Stimulated activated CD4-positive, alpha-beta T cell treated with anti-CD3 and anti-CD28 coated beads, Interleukin-15, amount 100 ng/mL, for 1 hour (primary cell): ENCODE measurements at places on chromosomes 7 and 10.

- DNase-seq = no peak
These were observed 882 bp upstream of the GAL3ST4 start for GRCh38 chr7:100169147-100169850.

- DNase-seq = no peak
These were observed 52.6 kb downstream of the ITGB1 start for GRCh38 chr10:32905466-32905865.

GRCh38 chr7:135414850-135415439 is 95.0 kb downstream of the CNOT4 start:
- no peak for DNase-seq

DNA sequence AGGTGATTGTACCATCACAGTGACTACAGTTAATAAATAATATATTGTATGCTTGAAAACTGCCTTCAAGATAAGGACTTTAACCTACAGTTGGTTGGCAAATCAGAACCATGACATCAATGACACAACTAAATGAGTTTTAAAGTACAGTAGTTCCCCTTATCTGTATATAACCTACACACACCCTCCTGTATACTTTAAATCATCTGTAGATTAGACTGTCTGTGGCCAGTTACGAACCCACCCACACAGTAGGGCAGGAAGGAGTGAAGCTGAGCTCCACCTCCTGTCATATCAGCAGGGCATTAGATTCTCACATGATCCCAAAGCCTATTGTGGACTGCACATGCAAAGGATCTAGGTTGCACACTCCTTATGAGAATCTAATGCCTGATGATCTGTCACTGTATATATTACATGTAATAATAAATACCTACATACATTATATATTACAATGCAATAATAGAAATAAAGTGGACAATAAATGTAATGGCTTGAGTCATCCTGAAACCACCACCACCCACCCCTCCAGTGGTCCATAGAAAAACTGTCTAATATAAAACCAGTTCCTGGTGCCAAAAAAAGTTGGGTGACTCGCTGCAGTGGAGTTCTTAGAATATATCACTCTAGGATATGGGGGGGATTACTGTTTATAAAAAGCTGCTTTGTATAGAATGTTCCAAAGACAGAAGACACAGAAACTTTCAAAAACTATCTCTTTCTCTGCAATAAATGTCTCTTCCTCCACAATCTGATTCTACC is 5.6 kb downstream of the TPK1 start:
- no peak for DNase-seq

- no peak for DNase-seq
These were observed 25.6 kb downstream of the TAS2R41 start for GRCh38 chr7:143503261-143503660.

GRCh38 chr7:130831817-130832481 is 97.9 kb upstream of the KLF14 start:
- DNase-seq = no peak

- no peak for DNase-seq
These were observed 199.8 kb downstream of the MAD1L1 start for GRCh38 chr7:2032876-2033407.

DNA sequence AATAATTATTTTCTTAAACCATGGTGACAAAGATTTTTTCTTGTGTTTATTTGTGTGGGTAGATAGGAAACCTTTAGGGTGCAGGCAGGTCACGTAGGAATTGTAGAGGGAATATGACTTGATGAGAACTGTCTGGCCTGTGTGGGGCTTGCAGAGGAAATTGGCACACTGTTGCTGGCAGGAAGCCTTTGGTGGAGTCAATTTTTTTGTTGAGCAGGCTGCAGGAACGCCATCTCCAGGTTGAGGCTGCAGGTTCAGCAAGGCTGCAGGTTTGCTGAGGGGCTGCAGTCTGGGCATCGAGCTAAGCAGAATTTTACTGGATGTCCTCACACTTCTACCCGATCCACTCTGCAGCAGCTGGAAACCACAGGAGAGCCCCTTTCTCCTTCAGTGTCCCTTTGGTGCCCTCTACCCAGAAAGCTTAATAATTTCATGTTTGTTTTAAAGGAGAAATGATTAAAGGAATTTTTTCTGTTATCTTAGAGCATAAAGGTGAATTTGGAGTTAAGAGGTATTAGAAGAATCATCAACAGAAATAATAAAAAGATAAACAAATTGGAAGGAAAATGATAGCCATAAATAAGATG is 37.0 kb downstream of the TBC1D12 start:
- DNase-seq = no peak

DNA sequence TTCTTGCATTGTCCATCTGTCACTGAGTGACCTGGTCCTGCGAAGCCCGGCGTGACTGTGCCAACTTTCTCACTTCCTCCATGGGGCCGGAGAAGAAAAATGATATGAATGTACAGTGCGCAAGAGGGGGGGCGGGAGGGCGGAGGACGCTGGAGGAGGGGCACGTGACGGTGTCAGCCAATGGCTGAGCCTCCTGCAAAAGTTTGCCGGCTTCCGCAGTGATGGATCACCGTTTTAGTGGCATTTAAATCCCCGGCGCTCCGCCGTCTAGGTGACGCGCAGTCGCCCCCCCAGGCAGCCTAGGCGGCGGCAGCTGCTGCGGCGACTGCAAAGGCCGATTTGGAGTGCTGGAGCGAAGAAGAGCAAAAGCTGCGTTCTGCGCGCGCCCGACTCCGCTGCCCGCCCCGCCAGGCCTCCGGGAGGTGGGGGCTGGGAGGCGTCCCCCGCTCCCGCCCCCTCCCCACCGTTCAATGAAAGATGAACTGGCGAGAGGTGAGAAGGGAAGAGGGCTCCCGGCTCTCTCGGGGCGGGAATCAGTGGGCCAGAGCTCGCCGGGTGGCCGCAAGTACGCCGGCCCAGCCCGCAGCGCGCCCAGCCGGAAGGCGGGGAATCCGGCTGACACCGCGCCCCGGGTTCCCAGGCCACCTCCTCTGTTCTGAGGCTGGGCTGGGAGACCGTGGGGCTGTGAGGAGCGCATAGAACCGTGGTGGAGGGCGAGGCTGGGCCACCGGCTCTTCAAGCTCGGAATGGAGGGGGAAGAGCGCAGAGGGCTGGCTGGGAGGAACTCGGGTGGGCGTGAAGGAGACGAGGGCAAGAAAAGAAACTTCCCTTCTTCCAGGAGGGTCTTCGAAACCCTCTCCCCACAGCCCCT is at the start of gene HOXA1:
Gene HOXA1 (minus strand): TSS at position 104 of the 871 bp plus-strand sequence. CDS start 88 bp downstream, at position 16.
- DNase-seq = peak; percentile 30

- no peak for DNase-seq
These were observed 35.2 kb upstream of the PLEKHS1 start for GRCh38 chr10:113716109-113716910.

- no peak for DNase-seq
These were observed 128.6 kb downstream of the CCNY start for GRCh38 chr10:35464825-35465456.

GRCh38 chr10:126502441-126502840 is 114.2 kb upstream of the ADAM12 start:
- no peak for DNase-seq

DNA sequence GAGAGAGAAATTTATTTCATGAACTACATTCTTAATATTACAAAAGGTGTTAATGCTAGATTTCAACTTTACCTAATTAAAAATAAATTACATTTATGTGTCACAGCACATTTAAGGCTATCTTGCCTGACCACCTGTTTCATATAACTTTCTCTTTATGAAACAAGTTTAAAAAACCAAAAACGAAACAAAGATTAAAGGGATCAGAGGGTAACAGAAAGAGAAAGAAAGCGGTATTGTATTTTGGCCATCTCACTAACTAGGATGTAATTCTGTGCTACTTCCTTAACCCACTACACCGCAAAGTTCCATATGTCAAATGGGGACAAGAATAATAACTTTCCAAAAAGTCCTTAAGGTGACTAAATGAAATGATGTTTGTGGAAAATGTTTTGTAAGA is 6.3 kb upstream of the RHOBTB1 start:
- no peak for DNase-seq

DNA sequence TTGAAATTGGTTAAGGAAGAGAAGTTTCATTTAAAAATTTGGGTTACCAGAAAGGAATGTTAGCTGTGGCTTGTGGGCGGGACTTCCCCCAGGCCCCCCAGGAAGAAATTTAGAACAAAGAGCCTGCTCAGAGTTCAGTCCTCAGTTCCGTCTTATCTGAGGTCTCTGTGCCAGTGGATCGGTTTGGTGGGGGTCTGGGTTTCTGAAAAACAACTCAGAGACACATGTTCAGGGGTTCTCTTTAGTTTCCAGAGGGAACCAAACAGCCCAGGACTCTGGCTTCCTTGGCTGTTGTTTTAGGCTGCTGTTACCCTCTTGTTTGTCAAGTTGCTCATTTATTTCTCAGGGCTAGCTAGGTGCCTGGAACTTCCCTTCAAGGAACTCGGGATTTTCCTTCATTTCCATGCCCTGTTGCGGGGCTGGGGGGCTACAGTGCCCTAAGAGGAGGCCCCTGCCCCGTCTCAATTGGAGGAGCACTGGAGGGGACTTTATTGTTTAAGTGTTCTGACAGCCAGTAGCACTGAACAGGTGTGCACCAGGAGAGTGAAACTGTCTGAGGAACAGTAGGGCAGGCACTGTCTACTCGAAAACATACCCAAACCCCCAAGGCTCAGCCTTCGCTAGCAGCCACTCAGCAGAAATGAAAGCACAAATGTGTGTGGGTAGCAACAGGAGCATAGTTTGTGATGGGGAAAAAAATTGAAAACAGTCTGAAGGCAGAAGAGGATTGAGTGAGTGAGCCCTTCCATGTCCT is 59.9 kb downstream of the ALOX5 start:
- no peak for DNase-seq

DNA sequence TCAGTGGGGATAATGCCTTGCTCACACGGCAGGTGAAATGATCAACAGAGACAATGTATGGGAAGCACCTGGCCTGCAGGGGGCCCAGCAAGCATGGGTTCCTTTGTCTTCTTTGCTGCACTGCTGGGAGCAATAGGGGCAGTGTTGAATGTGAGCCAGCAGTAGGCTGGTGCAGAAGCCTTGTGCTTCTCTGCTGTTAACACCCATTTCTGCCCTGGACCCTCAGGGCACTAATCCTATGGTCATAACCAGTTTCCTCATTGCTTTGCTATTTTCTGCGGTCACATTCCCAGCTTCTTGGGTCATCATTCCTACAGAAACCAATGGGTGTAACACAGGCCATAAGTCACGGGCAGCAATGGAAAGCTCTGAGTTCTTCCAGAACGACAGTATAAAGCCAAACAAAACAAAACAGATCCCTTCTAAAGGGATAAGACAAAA is 10.9 kb upstream of the LGI1 start:
- no peak for DNase-seq

DNA sequence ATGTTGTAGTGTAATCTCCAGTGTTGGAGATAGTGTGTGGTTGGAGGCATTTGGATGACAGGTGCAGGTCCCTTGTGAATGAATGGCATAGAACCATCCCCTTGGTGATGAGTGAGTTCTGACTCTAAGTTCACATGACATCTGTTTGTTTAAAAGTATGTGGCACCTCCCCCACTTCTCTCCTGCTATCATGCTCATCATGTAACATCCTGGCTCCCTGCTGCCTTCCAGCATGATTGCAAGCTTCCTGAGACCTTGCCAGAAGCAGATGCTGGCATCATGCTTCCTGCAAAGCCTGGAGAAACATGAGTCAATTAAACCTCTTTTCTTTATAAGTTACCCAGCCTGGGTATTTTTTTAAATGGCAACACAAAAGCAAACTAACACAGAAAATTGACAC is 499.0 kb upstream of the SEMA3D start:
- DNase-seq = no peak

- DNase-seq = no peak
These were observed 88.3 kb upstream of the AGK start for GRCh38 chr7:141462958-141463357.

- DNase-seq = no peak
These were observed 27.2 kb downstream of the GTF2IRD1 start for GRCh38 chr7:74480861-74481417.

DNA sequence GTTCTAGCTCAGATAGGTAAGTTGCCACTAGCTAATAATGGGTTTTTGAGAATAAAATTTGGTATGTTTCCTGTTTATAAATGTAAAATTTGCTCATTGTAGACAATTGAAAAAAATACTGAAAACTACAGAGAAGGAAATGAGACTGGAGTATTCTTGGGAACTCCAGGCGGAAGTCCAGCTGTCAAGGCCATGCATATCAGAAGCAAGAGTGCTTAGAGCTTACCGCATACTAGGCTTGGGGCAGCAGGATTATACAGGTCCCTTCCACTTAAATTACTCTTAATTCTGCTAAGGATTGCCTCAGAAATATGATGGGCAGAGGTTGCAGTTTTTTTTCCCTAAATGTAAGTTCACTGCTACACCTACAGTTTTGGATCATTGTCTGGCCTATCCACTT is 26.6 kb downstream of the UMAD1 start:
- no peak for DNase-seq

DNA sequence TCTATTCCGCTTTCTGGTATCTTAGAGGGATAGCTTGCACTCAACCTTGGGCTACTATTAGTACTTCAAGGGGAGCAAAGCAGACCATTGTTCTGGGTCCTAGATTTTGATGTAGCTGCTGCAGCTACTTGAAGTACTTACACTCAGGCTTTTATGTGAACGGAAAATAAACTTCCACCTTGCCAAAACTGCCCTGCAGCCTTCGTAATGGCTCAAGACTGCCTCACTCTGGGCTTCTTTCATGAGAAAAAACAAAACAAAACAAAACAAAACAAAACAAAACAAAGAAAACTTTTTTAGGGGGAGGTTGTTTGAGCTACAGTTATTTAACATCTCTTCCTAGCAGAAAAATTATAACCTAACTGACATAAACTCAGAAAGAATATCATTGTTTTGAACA is 19.4 kb upstream of the EPHB6 start:
- no peak for DNase-seq

GRCh38 chr10:62082729-62083411 is 181.4 kb downstream of the ARID5B start:
- DNase-seq = no peak

- peak; percentile 24 for DNase-seq
These were observed 17.0 kb upstream of the GIMAP2 start for GRCh38 chr7:150668472-150668911.

- no peak for DNase-seq
These were observed 333 bp downstream of the SMNDC1 start for GRCh38 chr10:110304394-110304779.

DNA sequence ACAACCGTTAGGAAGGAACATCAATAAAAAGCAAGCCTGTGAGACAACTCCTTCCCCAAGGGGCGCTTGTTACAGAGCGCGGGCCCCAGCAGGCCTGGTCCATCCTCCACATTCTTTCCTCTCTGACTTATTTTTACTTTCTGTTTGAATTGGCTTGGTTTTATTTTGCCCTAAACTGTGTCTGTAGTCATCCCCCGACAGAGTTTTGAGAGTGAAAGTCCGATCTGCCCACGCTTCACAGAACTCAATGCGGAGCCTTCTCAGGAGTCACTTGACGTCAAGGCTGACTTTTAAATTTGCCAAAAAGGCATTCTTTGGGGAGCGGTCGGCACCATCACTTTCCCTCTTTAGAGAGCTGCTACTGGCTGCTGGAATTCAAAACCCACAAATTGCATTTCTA is 150.1 kb upstream of the KLF6 start:
- no peak for DNase-seq
